T follicular helper cell (primary cell): ENCODE measurements at places on chromosomes 1 and 21.

GRCh38 chr21:30714456-30714855 is 4.1 kb downstream of the KRTAP21-3 start:
- no peak for DNase-seq

DNA sequence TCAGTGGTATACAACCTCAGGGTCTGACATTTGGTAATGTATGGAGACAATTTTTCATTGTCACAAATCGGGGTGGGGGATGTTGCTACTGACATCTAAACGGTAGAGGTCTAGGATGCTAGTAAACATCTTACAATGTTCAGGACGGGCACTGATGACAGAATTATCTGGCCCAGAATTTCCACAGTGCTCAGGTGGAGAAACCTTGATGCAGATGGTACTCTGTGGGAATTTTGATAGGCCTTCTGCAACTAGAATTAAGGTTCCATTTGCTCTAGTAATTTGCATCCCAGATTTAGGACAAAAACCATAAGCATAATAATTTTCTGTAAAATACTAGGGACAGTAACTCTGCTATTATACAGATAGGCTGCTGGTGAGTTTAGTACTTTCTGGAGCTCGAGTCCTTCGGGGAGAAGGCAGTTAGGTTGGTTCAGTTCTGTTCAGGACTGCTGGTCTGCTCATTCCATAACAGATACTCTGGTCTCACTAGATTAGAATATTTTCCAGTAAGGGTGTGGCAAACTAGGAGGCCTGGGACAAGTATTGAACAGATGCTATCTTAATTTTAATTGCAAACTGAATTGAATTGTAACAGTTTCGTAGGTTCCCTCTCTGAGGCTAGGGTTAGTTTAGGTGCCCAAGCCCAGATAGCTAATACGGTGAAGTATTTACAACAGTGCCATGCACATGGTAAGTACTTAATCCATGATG is 11.4 kb downstream of the METTL13 start:
- no peak for DNase-seq

DNA sequence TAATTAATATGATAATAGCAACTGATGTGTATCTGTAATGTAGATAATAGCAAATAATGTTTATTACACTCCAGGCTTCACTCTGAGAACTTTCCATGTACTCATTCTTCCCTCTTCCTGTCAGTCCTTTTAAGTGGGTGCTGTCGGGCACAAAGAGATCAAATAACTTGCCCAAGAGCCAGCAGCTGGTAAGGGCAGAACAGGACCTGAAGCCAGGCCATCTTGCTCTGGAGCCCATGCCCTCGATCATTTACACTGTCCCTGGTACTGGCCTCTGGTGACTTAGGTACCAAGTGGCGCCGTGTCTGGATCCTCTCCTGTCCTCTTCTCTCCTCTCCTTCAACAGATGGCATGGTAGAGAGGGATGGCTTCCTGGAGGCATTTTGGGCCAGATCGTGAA is 97.2 kb downstream of the VPS13D start:
- no peak for DNase-seq

- DNase-seq: no peak
These were observed 32.5 kb upstream of the SLC44A3 start for GRCh38 chr1:94787691-94788090.

GRCh38 chr1:41874151-41874719 is 44.5 kb downstream of the HIVEP3 start:
- DNase-seq: no peak

GRCh38 chr1:88742531-88742930 is 58.5 kb downstream of the PKN2 start:
- no peak for DNase-seq

DNA sequence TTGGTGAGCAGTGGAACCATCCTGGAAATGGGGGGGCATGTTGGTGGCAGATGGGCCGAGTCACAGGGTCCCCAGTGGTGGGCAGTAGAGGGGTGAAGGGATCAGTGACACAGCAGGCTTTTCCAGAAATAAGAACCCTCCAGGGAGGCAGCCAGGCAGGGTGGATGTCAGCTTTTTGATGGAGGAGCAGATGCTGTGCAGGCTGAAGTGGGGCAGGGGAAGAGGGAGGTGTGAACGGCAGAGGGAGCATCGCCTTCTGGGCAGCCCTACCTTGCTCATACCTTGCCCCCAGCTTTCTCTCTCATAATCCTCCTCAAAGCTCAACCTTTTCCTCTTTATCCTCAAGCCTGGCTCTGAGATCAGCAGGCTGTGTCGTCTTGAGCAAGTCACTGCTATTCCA is 131.8 kb upstream of the IPO9 start:
- DNase-seq: no peak

GRCh38 chr1:6094801-6095505 is 49.3 kb downstream of the KCNAB2 start:
- DNase-seq: no peak

DNA sequence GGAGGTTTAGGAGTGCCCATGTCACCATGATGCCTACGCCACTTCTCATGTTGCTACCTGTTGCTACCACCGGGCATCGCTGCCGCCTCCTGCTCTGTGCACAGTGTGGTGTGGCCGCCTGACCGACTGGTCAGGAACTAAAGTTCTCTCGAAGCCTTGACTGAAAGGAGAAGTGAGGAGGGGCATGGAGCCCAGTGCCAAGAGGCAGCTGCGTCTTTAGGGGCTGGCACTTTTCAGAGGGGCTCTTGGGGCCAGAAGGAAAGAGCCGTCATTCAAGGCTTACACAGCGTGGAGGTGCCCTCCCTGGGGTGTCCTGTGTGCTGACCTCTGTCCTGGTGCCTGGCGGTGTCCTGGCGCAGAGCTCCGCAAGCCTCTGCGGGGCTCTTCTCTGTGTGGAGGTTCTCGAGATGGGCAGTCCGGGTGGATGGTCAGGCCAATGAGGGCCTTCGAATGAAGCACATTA is 57.2 kb downstream of the ADARB1 start:
- no peak for DNase-seq
